ENCODE measurements at places on chromosomes 2 and 18. TPM values are rescaled to one million over a fixed set of nuclear protein-coding genes. Genes with fewer than 3 reads are reported as not detected.

Gene ALK
- total RNA-seq: not detected

Gene WNT6
- not detected for total RNA-seq

Gene CNDP1
- not detected for total RNA-seq

Gene CDH20
- under 0.01 TPM for total RNA-seq

Gene UGT1A4
- total RNA-seq: not detected

DNA sequence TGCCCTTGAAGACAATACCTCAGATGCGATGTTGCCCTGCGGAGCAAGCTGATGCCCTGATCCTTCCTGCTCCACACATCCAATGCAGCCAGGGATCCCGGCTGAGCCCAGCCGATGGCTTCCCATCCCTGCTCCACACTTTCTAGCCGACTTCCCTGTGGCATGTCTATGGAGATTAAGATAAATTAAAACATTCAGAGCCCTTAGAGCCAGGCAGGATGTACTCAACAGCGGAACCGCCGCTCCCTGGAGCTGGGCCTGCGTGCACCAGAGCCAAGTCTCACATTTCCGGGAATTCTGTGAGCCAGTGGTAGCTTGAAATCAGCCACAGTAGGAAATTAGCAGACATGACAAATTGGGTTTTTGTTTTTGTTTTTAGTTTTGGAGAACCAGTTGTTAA lies 620.6 kb downstream of the GALR1 start:
- no peak for DNase-seq

DNA sequence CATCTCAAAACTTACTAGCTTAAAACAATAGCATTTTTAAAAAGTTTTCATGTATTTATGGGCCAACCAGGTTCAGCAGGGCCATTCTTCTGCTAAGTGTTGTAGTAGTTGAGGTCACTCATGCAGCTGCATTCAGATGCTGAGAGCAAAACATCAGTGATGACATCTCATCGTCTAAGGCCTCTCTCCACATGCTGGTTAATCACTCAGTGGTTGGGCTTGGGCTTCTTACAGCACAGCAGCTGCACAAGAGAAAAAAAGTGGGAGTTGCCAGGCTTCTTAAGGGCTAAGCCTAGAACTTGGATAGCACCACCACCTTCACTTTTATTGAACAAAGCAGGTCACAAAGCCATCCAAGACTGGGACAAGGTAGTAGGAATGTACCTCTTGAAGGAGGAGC lies 190.3 kb downstream of the IRS1 start:
- peak; percentile 81 for DNase-seq

DNA sequence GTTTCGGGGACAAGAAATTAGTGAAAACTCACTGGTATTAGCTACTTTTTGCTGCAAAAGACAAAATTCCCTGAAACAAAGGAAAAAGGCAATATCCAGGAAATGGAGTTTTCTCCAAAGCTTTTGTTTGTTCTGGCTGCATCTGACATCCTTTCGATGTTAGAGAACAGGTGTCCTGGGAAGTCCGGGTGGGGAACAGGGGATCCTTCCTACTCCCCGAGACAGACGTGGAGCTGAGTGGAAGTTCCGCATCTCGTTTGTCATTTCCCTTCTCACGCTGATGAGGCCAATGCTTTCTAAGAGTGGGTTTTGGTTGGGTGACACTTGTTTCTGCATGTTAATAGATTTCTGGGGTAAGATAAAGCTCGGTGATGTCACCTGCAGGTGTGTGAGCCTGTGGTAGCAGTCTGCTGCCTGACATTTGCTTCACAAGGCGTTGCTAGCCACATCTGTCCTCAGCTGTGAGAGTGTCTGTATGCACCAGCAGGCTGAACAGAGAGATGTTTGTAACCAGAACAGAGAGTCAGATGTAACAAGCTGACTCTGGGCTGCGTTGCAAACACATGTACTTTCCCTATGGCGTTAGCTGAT lies 125.9 kb downstream of the ACOXL start:
- no peak for DNase-seq

- DNase-seq: peak; percentile 4
Measured at GRCh38 chr18:69358212-69358895, 42.3 kb upstream of the DOK6 start.

DNA sequence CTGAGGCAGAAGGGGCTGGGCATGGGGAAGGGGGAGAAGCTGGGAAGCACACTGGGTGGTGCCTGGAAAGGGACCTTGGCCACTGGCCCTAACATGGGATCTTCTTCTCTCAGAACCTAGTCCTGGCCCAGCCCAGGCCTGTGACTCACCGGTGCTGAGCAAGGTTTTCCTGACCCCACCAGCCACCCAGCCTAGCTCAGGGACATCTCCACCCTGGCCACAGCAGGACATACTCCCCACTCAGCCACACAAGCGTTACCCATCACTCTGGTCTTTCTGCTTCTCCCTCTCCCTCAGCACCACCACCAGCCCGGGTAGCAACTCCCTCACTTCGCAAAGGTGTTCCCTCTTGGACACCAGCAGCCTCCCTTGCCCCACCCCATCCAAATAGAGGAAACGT lies 22.8 kb downstream of the TNS1 start:
- DNase-seq: no peak

DNA sequence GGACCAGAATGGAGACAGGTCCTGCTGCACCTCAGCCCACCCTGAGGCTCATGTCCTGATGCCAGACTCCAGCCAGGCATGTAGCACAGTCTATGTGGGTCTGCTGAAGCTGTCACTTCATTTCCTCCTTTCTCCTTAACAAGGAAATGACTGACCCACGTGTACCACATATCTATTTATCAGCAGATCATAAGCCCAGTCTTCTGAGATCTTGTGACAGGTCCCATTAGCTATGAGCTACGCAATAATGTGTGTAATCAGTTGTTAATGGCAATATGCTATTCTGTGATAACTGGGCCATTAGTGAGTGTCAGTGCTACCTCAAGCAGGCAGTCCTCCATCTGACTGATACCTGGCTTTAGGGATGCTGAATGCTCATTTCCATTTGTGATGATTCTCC lies 615.3 kb downstream of the BCL11A start:
- no peak for DNase-seq

DNA sequence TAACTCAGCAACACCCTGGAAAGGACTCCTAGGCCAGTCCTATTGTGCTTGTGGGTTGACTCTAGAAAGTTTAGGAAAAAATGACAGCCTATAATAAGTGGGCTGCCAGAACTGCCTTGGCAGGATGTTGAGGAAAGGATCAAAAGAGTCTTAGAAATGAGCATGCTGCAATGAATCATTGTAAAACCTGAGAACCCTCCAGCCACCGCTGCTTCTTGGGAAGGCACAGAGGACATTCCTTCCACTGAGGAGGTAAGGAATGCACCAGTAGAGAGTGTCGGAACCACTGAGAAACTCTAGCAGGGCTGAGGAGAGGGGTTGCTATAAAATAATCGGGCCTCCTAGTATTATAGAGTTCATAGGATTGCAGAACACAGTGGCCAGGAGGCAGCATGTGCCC lies 146.7 kb upstream of the SMIM21 start:
- DNase-seq: no peak

GRCh38 chr2:228474466-228474865 lies 293.0 kb upstream of the SPHKAP start:
- peak; percentile 1 for DNase-seq

GRCh38 chr2:32594573-32594972 lies 33.3 kb upstream of the TTC27 start:
- no peak for DNase-seq

DNA sequence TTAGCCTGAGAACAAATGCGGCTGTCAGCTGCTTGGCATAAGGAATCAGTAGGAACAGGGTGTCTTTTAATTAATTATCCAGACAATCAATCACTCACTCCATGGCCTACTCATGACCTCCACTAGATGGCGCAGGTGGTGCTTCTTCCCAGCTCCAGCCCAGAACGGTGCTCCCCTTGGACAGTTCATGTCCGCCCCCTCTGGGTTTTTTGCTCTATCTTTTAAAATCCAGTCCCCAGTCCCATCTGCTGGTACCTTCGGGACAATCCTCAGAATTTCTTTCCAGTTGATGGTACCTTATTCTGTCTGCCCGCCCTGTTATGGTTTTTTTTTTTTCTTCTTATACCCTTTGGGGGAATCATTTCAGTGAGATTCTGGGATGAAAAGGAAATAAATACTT lies 99.8 kb downstream of the CACNB4 start:
- peak; percentile 38 for DNase-seq

Data from fibroblast of villous mesenchyme (primary cell).